ENCODE measurements at places on chromosomes 6 and 20.
A peak's percentile ranks its signal among the peaks of the same experiment; 100 is the strongest.

GRCh38 chr6:21769405-21769861 lies 175.9 kb downstream of the SOX4 start:
- DNase-seq = no peak

DNA sequence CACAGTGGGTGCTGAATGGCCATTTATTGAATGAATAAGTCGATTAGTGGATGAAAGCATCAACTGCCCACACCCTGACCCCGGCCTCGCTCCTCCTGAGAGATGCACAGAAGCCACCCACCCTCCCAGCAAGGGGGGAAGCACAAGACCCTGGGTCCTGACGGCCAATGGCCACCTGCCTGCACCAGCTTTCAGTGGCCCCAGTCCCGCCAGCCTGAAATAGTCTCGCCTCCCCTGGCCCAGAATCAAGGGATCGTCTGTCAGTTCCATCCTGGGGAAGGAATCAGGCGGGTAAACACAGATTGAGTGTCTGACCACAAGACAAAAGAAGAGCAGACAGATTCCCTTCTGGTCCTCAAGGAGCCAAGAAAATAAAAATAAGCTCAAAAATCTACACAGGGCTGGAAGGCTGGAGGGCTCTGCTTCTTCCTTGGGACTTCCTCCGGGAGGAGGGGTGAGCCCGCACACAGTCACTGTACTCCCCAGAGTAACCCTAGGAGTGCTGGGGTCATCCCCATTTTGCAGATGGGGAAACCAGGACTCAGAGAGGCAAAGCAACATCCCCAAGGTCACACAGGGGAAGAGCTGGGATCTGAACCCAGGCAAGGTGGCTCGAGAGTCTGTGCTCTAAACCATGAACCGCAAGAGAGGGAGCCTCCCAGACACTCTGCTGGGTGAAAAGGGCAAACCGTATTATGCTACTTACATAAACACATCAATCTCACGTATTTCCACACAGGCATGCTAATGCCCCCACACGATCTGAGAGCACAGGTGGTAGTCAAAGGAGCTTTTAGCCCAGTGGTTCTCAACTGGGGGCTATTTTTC lies 7.8 kb downstream of the PREX1 start:
- DNase-seq = no peak

GRCh38 chr6:3026791-3027626 lies 27.3 kb downstream of the NQO2 start:
- DNase-seq = no peak

- peak; percentile 44 for DNase-seq
Observed at GRCh38 chr20:38337561-38338140, 8.6 kb upstream of the LBP start.

DNA sequence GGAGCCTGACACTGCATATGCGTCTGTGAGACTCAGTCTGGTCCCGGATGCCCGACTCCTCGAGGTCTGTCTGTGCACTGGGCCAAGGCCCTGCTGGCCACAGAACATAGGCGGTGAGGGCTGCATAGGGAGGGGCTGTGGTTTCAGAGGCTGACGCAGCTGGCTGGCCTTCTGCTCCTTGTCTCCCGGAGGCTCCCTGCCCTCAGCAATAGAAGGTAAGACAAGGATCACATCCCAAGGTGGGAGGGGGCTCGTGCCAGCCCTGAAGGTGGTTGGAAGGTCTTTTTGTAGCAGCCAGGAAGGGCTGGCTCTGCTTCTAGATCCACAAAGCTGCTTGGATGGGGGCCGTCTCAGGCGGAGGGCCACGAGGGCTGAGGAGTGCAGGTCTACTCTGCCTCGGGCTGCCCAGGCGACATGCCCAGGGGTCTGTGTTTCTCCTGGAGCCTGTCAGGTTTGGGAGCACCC lies 239.8 kb upstream of the SULF2 start:
- DNase-seq = no peak

DNA sequence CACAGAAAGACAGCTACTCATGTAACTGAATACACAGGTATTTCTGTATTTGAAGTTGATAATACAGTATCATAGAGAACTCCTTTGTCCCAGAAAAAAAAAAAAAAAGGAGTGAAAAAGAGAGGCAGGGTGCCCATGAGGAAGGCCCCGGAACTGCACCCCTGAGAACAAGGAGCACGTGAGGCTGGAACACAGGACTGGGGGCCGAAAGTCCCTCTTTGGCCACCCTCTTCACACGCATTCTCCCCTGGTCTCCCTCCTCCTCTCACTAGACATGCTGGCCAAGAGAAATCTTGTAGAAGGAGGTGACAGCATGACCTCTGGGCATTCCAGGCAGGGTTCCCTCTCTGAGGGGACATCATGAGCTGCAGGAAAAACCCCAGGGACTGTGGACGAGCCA lies 62.7 kb upstream of the TRAF3IP2 start:
- no peak for DNase-seq

GRCh38 chr6:25452031-25452430 lies 172.9 kb downstream of the CARMIL1 start:
- DNase-seq = no peak

DNA sequence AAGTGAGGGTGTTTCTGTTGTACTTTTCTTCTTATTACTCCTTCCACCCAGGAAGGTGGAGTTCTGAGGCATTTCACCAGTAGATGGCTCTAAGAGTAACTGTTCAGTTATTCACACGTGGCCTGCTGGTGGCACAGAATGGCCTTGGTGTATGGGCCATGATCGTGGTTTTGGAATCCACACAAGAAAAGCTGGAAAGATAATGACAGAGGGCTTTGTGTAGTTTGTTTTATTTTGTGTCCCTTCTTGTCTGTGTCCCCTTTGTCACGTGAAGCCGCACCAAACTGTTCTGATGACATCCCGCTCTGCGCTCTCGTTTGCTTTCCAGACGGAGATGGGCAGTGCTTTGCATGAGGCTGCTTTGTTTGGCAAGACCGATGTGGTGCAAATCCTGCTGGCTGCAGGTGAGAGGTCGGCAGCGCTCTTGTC lies 93.4 kb downstream of the ANKS1A start:
- no peak for DNase-seq

DNA sequence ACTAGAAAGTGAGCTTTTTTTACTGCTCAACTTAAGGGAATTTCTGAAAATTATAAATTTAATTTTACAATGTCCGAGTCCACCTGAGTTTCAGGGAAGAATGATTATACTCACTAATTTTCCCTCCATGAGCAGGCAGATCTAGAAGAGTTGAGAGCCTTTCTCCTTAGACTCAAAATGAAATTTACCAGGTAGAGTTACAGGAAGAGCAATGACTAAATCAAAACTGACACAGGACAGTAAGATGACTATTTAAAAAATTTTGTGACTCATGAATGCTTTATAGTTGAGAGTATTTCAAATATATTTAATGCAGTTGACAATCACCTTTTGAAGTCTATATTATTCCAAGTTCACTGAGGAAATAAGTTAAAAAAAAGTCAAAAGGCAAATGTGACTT lies 198.1 kb upstream of the NRSN1 start:
- DNase-seq = no peak

DNA sequence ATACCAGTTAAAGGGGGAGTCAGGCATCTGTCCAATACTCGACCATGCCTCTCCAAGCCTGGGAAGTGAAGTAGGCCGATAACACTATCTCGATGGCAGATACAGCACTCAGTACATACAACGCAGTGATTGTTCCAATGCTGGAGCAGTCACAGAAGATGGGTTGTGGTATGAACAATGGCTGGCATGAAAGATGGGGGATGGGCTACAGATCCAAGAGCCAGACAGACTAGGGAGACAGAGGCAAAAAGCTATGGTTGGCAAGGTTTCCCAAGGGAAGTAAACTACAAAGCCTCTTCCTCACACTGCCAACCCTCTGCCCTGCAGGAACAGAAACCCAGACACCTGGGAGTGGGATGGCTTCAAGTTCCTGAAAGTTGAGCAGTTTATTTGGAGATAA lies 19.2 kb downstream of the FKBP1A start:
- no peak for DNase-seq

DNA sequence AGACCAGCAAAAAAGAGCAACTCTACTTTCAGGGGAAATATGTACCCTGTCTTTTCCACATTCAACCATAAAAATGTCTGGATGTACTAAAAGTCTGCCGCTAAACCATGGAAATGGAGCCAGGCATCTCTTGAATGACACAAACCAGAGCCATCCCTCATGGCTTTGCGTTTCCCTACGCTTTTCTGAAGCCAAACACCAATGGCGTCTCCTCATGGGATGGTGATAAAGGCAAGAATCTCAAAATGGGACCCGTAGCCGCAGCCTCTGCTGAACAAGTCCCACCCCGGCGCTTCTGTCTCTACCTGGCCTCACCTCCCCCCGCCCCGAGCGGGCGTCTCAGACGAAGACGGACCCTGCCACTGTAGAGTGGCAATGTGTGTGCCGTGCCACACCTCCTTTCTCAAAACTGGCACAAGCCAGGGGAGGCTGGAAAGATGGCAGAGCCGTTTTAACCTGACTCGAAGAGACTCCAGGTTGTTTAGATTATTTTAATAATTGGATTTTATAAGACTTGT lies 80.3 kb upstream of the AFDN start:
- no peak for DNase-seq

DNA sequence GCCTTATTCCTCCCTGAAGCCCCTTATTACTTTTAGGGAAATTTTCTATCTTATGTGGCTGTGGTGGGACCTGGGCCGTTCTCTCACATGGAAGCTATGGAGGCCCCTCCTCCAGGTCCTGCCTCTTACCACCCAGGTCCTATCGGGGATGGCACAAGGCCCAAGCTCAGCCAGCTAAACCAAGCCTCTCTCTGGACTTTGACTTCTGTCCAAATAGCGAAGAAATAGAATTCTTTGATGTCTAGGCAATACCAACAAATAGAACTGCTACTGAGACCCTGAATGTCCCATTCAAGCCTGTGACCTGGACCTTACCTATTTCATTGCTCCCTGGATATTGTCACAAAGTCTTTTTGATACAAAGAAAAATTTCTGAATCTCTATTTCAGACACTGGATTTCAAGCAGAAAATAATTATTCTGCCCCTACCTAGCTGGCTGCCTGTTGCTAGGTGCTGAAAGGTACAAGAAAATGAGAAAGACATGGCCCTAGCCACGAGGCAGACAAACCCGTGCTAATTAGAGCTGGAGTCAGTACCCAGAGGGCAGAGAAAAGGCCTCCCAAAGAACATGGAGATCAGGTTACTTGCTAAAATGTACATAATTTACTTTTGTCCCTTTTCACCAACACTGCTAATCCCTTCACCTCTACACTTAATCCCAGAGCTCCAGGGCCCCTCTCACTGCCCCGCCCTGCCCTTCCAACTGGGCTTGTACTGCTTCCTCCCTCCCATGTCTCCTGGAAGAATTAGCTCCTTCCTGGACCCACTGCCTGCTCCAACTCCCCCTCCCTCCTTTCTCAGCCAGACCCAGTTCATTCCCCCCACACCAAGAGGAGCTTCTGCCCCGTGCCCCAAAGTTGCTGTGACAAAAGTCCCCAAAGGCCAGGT lies 15.5 kb upstream of the NNAT start:
- no peak for DNase-seq

DNA sequence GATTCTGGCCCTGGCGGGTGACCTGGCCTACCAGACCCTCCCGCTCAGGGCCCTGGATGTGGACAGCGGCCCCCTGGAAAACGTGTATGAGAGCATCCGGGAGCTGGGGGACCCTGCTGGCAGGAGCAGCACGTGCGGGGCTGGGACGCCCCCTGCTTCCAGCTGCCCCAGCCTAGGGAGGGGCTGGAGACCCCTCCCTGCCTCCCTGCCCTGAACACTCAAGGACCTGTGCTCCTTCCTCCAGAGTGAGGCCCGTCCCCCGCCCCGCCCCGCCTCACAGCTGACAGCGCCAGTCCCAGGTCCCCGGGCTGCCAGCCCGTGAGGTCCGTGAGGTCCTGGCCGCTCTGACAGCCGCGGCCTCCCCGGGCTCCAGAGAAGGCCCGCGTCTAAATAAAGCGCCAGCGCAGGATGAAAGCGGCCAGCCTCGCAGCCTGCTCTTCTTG lies 868 bp upstream of the SLC2A4RG start:
- DNase-seq = no peak

DNA sequence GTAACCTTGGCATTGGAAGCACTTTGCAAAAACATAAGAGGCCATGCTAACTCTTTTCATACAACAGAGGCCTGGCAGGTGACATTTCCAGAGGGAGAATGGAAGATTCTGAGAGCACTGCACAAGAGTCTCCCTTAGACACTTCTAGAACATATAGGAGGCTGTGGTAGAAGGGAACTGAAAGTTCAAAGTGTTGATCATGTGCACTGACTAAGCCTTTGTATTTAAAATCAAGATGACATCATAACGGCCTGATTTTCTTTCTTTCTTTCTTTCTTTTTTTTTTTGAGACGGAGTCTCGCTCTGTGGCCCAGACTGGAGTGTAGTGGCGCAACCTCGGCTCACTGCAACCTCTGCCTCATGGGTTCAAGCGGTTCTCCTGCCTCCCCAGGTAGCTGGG lies 26.8 kb upstream of the DNAAF9 start:
- DNase-seq = no peak

DNA sequence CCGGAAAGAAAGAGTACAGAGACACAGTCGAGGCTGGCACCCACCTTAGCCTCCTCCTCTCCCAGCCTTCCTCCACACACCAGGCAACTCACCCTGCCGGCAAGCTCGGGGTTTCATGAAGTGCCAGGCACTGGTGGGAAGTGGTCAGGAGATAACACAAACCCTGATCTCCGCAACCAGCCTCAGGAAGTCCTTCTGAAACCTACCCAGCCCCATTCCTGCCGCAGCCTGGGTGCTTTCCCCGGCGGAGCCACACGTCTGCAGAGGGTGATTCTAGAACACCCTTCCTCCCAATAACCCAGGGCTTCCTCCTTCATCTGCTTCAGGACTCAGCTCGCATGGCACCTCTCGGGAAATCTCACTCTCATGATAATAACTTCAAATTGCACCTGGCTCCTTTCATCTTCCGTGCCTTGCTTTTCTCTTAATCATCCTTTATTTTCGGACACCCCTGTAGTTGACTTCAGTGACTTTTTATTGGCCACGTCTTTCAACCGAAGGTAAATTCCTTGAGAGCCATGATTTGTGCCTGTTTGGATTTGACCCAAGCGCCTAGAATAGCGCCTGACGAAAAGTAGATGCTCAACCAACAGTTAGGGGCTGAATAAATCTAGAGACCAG lies 8.7 kb upstream of the HLA-E start:
- no peak for DNase-seq

DNA sequence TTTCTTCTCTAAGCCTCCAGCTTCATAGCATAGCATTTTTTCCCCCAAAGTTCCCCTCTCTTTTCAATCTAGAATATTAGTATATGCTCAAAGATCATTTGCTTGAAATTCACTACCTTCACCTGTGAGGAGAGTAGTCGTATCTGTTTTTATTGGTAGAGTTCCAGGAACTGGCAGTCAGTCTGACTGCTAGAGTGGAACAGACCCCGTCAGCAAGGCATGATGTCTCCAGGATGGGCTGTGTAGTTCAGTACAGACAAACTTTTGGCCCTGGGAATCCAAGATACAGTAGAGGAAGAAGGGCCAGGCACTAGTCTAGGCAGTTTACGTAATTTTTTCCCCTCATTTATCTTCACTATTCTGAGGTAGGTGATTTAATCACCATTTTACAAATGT lies 29.1 kb downstream of the RALY start:
- no peak for DNase-seq

DNA sequence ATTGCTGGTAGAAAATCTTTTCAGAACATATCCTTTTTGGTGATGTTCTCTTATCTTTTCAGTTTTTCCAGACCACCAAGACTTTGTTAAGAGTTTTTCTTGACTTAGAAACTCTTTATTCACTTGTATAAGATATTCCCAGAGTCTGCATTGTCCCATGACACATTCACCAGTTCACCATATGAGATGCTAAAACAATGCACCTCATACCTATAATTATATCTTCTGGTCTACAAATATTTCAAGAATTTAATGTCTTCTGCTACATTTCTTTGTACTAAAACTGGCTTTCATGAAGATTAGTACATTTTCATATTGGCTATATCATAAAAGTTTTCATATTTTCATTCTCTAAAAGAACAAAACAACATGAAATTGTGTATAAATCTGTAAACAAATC lies 111.3 kb downstream of the ADGRG6 start:
- DNase-seq = no peak

GRCh38 chr20:6533351-6533750 lies 234.1 kb upstream of the BMP2 start:
- no peak for DNase-seq
